ENCODE measurements at places on chromosomes 3 and 15.
A peak's percentile ranks its signal among the peaks of the same experiment; 100 is the strongest.

GRCh38 chr15:82810061-82810889 lies 847 bp downstream of the WHAMM start:
- DNase-seq: peak; percentile 47

DNA sequence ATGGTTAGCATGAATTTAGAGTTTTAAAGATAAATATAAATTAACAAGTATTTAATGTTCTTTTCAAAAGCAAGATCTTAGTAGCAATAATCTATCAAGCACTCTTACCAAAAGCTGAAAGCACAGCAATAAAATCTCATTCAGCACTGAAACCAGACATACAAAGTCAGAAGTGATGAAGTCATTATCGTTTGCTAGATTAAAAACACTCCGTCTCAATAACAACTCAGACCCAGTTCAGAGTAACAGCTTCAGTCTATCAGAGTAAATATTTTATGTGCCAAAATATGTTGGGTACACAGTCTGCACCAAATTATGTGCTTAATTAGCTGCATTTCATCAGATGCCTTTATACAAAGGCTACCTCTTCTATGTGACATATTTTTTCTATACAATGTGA lies 41.6 kb downstream of the CPA3 start:
- DNase-seq: no peak

- DNase-seq: no peak
Measured at GRCh38 chr3:177563243-177563780, 366.0 kb upstream of the TBL1XR1 start.

DNA sequence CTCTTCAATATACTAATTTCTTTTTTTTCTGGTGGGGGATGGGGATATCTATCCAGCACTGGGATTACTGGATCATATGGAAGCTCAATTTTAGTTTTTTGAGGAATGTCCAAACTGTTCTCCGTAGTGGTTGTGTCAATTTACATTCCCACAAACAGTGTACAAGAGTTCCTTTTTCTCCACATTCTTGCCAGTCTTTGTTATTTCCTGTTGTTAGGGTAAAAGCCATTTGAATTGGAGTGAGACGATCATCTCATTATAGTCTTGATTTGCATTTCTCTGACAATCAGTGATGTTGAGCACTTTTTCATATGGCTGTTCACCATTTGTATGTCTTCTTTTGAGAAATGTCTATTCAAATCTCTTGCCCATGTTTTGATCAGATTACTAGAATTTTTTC lies 12.8 kb upstream of the WDR49 start:
- no peak for DNase-seq

DNA sequence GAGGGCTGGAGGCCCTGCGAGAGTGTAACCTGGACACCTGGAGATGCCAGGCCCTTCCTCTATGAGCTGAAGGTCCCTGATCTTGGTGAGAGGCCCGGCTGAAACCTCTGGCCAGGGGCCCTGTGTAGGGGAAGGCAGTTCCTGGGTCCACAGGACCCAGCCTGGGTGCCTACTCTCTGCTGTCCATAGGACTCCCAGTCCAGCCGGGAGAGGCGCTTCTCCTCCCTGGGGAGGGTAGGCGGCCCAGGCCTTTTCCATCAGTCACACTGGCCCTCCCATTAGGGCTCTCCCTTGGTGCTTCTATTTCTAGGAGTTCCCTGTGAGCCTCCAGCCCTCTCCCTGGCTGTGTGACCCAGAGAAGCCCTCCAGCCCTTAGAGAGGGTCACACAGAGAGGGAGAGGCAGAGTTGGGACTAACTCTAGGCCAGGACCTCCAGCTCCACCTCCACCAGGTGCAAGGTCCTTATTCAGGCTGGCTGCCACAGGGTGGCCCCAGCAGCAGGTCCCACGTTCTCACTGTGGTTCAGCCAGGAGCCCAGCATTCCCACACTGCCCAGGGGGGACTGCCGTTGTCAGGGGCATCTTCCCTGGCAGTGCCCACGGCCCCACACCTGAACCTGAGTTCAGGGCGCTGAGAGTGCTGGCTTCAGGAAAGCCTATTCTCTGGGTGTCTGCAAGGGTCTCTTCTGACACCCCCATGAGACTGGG lies 146.8 kb downstream of the SMAD6 start:
- DNase-seq: no peak

GRCh38 chr3:125511420-125512118 lies 8.4 kb downstream of the SNX4 start:
- DNase-seq: peak; percentile 9

DNA sequence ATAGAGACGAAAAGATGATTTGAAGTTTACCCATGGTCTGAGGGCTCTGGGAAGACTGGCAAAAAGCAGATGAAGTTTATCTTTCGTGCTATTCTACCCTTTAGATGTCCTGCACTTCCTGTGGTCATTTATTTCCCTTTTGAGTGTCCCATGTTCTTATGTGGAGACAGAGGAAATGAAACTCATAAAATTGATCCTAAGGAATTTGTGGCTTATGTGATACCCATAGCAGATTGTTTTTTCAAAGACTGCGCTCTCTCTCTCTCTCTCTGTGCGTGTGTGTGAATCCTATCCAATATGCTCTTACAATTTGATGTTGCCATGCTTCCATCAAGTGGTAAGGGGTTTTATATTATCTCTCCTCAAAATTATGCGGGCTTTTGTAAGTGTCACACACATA lies 607.5 kb upstream of the DPPA4 start:
- no peak for DNase-seq

GRCh38 chr3:15521573-15521965 lies at the start of gene COLQ:
Gene COLQ, minus strand, starts transcription at chr3:15521706. Its CDS starts 81 bp downstream, at chr3:15521625.
- peak; percentile 15 for DNase-seq

GRCh38 chr3:18012436-18012835 lies 270.0 kb upstream of the TBC1D5 start:
- DNase-seq: no peak

- peak; percentile 95 for DNase-seq
Measured at GRCh38 chr15:68352401-68353062, 75.0 kb downstream of the FEM1B start.

- peak; percentile 51 for DNase-seq
Measured at GRCh38 chr15:52006702-52007340, 12.2 kb upstream of the MAPK6 start.

DNA sequence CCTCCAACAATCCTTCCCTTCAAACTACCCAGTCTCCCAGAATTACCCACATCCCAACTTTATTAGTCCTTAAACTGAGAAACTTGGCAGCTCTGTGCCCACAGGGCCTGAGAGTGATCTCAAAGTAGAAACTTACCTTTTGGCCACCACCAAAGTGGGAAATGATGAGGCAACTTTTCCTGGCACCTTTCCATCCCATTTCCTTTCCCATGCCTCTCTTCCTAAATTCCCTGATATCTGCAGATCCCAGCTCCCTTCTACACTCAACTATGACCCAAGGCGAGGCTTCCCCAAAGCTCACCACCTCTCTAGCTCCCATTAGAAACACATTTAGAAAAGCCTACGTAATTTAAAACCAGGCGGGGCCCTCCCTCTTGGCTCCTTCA lies 271.9 kb downstream of the FOXP1 start:
- DNase-seq: no peak

DNA sequence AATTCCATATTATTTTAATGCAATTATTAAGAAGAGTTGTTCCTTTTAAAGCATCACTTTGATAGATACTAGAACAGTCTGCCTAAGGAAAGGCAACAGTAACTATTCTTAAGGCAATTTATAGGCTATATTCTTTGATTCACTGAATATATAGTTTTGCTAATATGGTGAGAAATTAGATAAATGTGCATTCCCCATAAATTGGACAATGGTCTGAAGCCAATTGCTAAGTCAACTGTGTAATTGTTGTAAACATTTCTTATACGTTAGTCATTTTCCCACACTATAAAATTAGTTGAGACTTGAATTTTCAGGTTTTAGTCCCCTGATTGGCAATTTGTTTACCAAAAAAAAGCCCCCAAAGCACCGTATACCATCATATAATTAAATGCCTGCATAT lies 263.0 kb upstream of the NECTIN3 start:
- no peak for DNase-seq

DNA sequence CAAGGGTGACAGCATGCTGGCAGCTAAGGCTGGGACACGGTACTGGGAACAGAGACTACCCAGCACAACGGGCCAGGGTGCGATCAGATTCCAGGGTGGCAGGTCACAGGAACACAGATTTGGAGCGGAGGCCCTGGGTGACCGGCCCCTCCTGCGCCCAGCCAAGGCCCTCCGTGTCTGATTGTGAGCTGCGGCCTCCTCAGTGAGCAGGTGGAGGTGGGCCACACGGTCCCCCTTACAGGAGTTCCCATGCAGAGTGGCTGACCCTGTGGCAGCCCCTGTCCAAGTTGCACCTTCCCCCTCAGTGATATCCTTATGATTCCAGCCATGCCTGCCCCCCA lies 28.9 kb upstream of the PARL start:
- DNase-seq: no peak

DNA sequence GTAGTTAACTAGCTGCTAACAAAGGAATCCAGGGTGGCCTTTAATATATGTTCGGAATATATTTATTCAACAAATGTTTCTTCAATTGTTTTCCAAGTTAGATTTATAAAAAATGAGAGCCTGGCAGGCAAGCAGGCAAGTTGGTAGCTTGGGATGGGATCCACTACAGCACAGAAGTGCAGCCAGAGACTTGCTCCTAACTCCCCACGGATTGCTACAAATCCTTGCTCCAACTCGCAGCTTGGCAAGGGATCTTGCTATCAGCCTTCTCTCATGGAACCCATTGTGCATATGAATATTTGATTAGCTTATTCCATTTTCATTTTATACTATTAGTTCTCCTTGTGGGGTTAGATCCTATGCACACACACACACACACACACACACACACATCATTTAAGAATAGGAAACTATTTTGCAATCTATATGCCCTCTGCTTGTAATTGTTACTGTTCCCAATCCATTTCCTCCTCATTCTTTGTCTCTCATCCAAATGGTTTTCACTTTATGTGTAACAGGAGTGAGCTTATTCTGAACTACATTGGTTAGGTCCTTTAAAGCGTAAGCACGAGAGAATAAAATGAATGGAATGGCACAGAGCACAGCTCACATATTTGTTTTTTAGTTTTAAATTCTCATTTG lies 505.6 kb downstream of the LPP start:
- no peak for DNase-seq

GRCh38 chr3:142239421-142239820 lies 14.0 kb upstream of the GK5 start:
- no peak for DNase-seq

GRCh38 chr3:142796823-142797222 lies 73.0 kb downstream of the TRPC1 start:
- no peak for DNase-seq

- DNase-seq: peak; percentile 84
Measured at GRCh38 chr3:127035677-127036076, 52.8 kb downstream of the PLXNA1 start.

- DNase-seq: no peak
Measured at GRCh38 chr3:108713816-108714215, 43.4 kb downstream of the RETNLB start.

- no peak for DNase-seq
Measured at GRCh38 chr3:179156775-179157174, 8.6 kb downstream of the PIK3CA start.

DNA sequence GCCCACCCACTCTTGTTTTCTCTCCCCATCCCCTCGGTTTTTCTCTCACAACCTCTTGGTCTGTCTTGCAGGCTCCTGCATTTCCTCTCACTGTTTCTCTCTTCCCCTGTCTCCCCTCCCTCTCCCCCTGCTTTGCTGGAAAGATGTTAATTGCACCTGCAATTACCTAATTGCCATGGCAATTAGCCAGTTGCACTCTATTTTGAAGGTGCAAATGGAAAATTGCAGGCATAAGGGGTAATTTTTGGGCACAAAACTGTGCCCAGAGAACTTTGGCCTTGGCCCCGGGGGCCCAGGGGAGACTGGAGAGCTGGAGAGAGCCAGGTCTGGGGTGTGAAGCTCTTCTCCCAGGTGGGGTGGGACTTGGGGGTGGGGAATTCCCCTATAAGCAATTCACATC lies 164.5 kb upstream of the TLE3 start:
- DNase-seq: no peak

- DNase-seq: no peak
Measured at GRCh38 chr3:55770077-55770476, 283.0 kb upstream of the WNT5A start.

GRCh38 chr15:67510597-67511190 lies 10.2 kb upstream of the C15orf61 start:
- DNase-seq: no peak

DNA sequence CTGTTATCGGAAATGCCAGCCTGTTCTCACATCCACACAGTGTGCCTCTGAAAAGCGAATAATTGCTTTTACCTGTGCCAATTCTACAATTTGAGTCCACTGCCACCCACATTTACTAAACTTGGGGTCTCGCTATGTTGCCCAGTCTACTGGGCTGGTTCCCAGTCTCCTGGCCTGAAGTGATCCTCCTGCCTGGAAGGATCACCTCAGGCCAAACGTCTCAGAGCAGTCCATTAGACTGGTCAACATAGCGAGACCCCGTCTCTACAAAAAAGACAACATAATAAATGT lies 827 bp upstream of the INO80 start:
- DNase-seq: no peak

GRCh38 chr3:107718547-107718946 lies 195.8 kb downstream of the BBX start:
- DNase-seq: no peak

DNA sequence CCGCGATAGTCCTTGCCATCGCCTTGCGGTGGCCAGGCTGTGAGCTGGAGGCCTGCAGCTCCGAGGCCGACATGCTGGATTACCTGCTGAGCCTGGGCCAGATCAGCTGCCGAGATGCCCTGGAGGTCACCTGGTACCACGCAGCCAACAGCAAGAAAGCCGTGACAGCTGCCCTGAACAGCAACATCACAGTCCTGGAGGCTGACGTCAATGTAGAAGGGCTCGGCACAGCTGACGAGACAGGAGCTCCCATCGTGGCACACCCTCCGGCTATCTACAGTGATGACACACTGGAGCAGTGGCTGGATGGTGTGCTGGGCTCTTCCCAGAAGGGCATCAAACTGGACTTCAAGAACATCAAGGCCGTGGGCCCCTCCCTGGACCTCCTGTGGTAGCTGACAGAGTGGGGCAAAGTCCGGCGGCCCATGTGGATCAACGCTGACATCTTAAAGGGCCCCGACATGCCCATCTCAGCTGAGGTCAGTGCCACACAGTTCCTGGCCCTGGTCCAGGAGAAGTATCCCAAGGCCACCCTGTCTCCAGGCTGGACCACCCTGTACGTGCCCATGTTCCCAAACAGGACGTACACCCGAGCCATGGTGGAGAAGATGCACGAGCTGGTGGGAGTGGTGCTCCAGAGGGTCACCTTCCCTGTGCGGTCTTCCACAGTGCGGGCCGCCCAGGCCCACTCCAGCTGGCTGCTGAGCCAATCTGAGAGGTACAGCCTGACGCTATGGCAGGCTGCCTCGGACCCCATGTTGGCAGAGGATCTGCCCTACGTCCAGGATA lies 70.2 kb downstream of the FAM43A start:
- DNase-seq: no peak

DNA sequence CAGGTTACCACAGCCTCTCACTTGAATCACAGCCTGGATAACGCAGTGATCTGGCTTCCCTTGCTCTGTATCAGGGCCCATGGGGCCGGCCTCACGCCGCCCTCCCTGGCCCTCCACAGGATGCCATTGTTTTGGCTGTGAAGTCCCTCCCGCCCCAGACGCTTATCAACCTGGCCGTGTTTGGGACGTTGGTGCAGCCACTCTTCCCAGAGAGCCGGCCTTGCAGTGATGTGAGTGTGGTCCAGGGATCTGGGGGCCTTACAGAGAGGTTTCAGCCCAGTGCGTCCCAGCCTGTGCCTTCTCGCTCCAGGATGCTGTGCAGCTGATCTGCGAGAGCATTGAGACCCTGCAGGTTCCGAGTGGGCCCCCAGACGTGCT lies 6.6 kb downstream of the VWA5B2 start:
- no peak for DNase-seq

Measured in suppressor macrophage treated with lipopolysaccharide for 4 hours (primary cell).